ENCODE measurements at places on chromosomes 1 and 21.
A peak's percentile ranks its signal among the peaks of the same experiment; 100 is the strongest.

DNA sequence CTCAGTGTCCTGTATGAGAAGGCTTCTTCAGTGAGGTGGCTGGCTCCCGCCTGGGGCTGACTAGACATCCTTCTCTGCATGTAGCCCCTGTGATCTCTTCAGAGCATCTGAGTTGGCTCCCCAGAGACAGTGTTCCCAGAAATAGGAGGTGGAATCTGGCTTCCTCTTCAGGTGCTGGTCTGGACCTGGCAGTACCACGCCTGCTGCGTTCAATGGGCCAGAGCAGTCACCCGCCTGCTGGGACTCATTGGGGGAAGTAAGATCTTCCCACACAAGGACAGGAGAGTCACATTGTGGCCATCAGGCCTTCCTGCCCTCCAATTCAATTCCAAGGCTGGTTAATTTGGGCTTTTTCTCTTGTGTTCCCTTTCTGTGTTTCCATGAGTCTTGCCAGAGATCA is 51.0 kb downstream of the ADARB1 start:
- no peak for DNase-seq

DNA sequence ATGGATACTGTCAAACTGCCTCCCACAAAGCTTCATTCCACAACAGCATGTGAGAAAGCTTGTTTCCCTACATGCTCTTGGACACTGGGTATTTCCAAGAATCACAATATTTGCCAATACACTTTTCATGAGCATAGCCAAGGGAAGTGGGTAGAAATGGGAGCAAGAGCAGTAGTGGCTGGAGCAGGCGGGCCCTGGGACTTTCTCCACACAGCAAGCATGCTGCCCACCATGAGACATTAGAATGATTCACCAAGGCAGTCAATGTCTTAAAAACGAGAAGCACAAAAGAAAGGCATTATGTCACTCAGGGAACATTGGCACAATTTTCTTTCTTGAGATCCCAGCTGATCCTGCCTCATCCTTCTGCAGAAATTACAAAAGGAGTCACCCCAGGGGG is 371.6 kb upstream of the RUNX1 start:
- no peak for DNase-seq

- no peak for DNase-seq
These were observed 93.5 kb upstream of the CAMK1G start for GRCh38 chr1:209490013-209490412.

DNA sequence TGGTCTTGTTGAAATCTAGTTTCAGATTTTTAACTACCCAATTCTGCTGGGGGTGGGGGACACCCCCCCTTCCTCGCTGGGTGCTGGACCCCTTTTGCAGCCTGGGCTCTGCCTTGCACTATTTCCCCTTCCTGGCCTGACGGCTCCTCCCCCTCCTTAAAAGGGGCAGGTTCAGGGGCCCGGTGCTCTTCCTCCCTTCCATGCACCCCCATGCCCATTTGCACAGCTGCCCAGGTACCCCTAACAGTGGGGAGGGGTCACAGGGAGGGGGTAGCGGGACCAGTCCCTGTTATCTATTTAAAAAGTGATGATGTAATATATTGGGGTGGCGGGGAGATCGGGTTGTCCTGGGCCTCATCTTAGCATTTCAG is 15.3 kb downstream of the ZBTB7B start:
- no peak for DNase-seq

- no peak for DNase-seq
These were observed 176.1 kb downstream of the BRINP2 start for GRCh38 chr1:177346790-177347359.

GRCh38 chr1:243597383-243597782 is 252.7 kb downstream of the AKT3 start:
- DNase-seq, result no peak

- peak; percentile 27 for DNase-seq
These were observed at the start of gene PEX14 for GRCh38 chr1:10474613-10475507. Gene PEX14 (plus strand): TSS chr1:10474950. CDS start chr1:10474967, 17 bp downstream.

- no peak for DNase-seq
These were observed 338.5 kb downstream of the KCTD3 start for GRCh38 chr1:215905493-215906115.

- DNase-seq, result no peak
These were observed 254.0 kb downstream of the BRINP2 start for GRCh38 chr1:177424744-177425143.

DNA sequence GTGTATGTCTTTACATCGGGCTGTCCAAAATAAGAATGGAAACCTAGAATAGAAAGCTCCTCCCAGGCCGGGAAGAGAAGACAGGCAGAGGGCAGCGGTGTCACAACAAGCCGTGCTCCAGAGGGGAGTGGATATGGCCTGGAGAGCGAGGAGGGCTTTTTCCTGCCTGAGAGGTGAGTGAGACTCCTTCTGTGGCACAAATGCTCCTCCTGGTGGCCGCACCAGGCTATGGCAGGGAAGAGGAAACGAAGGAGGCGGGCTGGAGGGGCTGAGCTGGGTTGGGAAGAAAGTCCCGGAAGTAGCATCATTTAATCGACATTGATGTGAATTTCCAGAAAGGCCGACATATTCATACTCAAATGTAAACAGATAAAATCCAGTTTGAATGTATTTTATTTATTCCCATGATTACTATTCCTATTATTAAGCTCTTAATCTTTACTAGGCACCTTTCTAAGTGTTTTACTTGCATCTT is 54.7 kb downstream of the MEF2D start:
- DNase-seq, result no peak

Measured in esophagus squamous epithelium (tissue), 5 donors.